A172 (cell line): ENCODE measurements at places on chromosomes 2 and 18.
A peak's percentile ranks its signal among the peaks of the same experiment; 100 is the strongest.

- no peak for DNase-seq
These were observed 30.7 kb upstream of the SLC35F6 start for GRCh38 chr2:26733413-26733812.

- peak; percentile 78 for DNase-seq
These were observed 87.3 kb downstream of the HNRNPLL start for GRCh38 chr2:38515155-38516074.

DNA sequence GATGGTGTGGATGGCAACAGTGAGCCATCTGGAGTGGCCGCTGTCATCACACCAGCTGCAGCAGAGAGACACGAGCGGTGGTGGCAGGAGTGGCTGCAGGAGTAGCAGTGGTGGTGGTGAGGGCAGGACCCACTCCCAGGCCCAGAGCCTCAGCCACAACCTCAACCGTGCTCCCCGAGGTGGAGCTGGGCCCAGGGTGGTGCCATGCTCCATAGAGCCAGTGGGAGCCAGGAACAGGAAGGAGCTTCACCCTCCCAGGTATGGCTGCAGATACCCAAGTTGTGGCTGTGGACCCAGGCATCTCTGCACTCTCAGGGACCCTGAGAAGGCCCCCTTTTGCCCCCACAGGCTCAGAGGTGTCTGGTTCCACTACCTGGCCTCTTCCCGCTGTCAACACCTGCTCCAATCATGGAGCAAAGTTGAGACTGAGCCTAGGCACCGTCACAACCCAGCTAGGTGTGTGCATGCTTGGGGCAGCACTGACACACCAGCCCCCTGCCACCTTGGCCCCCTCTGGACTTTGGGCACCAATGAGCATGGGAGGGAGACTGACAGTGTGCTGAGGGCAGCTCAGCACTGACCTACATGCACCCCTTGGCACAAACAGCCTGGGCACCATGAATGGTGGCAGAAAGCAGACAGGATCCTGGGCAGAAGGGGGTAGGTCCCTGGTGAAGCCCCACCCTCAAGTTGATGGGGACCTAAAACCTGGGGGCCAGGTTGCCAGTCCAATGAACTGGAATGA is 188.9 kb downstream of the NDUFA10 start:
- no peak for DNase-seq

GRCh38 chr18:56003720-56004088 is 415.7 kb upstream of the TCF4 start:
- DNase-seq: no peak

DNA sequence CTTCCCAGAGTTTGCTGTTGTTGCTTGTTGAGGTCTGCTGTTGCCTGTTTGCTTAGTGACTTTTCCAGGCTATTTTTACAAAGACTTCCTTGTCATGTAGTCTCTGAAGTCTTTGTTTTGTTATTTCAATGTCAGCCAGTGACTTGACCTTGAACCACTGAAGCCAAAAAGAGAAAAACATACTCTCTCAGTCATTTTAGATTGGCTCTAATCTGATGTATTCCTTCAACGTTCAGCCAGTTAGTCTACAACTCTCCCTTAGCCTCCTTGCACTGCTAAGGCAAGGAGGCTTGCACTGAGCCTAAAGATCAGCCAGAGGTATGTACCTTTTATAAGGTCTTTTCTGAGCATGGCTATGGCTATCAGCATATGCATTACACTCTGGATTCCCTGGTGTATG is 27.9 kb downstream of the KIAA1328 start:
- DNase-seq: no peak

GRCh38 chr2:143807192-143807591 is 678.0 kb downstream of the ARHGAP15 start:
- no peak for DNase-seq

GRCh38 chr18:48826806-48827205 is 124.0 kb downstream of the SMAD7 start:
- no peak for DNase-seq

DNA sequence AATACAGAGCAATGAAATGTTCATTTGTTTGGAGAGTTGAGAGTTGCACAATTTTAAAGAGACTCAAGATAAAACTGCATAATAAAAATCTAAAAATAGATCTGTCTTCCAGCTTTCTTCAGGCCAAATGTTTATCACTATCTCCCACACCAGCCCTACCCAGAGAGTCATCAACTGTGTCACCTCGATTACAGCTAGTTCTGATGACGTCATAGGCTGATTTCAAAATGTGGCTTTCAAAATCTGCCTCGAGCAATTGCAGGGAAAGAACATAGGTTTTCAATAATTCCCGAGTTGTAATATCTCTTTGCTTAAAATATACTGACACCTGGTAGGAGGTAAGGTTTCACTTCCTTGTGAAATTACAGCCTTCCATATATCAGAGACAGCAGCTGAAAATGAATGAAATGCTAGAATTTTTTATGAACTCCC is 677.6 kb upstream of the ID2 start:
- DNase-seq: peak; percentile 74

- no peak for DNase-seq
These were observed 41.2 kb upstream of the CWC22 start for GRCh38 chr2:180048251-180048650.

DNA sequence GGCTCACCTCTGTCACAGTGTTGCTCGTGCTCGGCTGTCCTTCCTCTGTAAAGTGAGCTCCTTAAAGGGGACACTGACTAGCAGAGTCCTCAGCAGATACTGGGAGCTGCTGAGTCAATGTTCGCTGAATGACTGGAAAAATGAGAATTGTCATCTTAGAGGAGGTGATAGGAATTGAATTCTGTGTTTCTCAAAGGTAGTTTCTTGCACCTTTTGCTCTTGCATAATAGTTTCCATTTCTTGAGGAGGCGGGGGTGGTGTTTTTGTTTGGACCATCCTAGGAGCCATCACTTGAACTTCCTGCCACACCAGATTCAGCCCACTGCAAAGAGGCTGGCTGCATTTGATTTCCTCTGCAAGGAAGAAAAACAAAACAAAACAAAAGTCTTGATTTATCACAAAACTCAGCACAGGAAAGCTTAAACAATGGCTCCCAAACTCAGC is 11.4 kb upstream of the RFX8 start:
- DNase-seq: no peak

DNA sequence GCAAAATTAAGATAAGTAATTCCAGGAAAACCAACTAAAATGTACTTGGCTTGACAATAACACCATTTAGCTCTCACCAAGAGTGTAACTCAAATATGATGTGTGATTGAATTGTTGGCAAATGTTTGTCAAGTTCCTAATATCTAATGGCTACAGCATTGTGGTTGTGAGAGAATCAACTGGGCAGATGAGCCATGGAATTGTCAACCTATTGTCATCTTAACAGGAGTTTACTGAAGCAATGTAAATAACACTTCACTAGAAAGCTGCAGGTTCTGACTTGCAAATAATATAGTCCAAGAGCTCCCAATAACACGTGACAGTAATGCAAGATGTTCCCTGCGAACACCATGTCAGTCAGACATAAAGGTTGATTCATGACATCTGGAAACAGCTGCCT is 495.2 kb upstream of the MEIS1 start:
- no peak for DNase-seq

DNA sequence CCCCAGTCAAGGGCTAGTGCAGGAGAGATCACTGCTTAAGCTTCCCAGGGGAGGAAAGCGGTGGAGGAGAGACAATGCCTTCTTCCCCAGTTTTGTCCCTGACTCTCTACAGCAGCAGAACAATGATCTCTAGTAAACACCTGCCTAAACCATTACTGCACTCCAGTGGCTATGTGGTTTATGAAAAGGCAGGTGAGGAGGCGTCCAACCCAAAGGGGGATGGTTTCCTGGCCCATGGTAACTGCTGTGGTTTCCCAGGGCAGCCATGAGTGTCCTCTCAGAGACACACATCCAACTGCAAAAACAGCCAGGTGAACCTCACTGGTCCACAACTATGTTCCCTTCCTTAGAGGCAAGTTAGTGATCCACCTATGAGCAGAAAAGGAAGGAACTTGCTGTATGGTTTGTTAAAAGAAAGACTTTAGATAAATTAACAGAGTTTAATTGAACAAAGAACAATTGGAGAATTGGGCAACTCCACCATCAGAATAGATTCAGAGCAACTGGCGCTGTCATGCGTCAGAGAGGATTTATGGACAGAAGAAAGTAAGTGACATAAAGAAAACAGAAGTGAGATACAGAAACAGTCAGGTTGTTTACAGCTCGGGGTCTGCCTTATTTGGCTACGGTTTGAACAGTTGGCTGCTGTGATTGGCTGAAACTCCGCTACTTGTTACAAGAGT is 4.8 kb upstream of the TTC39C start:
- no peak for DNase-seq

- no peak for DNase-seq
These were observed 405.8 kb upstream of the CDH2 start for GRCh38 chr18:28582724-28583123.

- no peak for DNase-seq
These were observed 31.9 kb upstream of the GPC1 start for GRCh38 chr2:240403396-240404104.

DNA sequence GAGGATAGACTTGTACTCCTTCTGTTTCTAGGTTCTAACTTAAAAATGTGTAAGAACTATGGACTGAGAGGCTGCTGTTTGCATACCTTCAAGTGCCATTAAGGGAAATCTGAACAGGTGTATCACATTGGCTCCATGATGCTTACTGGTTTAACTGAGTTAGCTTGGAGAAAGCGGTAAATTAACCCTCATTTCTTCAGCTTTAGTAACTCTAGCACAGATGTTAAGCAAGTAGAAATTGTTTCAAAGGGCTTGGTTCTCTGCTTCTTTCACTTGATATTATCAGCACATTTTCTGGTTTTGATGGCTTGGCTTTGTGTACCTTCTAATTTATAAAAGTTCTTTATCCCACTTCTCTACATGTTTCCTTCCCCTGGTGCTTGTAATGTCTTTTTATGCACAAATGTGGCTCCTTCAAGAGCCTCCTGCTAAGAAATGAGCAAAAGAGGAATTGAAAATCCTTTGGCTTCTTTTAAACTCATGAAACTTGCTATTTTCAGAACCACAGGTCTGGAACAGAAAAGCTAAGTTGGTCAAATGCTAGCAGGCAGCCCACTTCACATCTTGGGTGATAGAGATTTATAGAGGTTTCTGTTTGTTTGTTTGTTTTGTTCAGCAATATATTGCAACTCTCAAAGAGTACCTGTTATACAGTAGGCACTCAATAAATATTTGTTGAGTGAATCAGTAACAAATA is 249.9 kb upstream of the THUMPD2 start:
- DNase-seq: no peak

- no peak for DNase-seq
These were observed 24.4 kb downstream of the MPHOSPH10 start for GRCh38 chr2:71154798-71155197.

- DNase-seq: peak; percentile 43
These were observed 35.4 kb downstream of the PTPN18 start for GRCh38 chr2:130391058-130391871.

GRCh38 chr18:3319894-3320454 is 58.0 kb downstream of the MYL12B start:
- DNase-seq: no peak

DNA sequence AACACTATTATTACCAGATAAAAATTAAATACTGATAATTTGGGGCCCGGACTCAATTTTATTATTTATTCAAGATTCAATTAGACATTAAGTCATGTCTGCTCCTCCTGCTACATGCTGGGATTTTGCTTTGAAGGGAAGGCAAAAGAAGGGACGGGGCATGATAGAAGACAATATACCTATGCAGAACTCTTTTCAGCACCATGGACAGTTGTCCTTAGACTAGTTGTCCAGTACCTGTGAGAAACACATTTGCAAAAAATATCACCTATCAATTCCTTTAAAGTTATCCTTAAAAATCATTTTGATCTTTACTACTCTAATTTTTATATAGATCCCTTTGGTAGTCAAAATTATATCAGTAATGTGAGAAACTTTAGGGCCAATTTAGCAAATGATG is 100.2 kb upstream of the SULT1C3 start:
- DNase-seq: peak; percentile 55

DNA sequence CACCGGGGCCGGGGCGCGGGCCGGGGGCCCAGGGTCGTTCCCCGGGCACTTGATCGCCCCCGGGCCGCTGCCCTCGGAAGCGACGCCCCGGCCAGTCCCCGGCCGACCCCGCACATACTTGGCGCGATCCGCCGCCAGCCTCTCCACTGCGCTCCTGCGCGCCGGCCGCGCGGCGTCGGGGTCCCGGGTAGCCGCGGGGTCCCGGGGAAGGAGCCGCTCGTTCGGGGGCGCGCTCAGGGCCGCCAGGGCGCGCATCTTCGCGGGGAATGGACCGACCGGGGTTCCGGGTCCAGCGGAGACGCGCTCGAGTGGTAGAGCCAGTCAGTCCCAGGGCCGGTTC is 204 bp downstream of the FAM110C start:
- no peak for DNase-seq

- DNase-seq: no peak
These were observed 7.9 kb downstream of the RDH14 start for GRCh38 chr2:18552351-18553077.

GRCh38 chr2:74174909-74175308 is 3.8 kb downstream of the MOB1A start:
- DNase-seq: no peak

GRCh38 chr2:217954469-217954868 is 48.3 kb downstream of the TNS1 start:
- DNase-seq: no peak

DNA sequence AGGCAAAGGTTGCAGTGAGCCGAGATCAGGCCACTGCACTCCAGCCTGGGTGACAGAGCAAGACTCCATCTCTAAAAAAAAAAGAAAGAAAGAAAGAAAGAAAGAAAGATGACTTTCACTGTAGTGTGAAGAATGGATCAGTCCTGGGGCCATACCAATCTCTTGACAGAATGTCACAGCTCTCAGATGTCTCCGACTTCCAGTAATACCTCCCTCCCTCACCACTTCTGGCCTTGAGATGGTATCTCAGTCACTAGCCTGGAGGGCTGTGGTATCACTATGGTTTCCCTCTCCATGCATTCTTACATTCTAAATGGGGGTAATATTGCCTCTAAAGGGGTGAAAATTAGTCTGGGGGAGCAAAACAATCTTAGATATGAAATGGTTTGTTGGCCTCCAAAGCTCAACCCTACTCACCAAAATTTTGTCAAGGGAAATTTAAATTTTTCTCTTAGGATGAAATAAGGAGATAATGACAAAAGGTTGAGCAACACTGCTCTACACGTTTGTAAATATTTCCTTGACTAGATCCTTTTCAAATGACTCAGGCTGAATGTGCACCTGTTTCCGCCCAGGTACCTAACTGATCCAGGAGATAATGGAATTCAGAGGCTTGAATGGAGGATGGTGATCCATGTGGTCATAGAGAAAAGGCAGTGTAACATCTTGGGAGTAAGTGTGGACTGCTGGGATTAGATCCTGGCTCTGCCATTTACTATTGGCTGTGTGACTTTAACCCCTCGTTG is 19.9 kb upstream of the SPRED2 start:
- DNase-seq: no peak

DNA sequence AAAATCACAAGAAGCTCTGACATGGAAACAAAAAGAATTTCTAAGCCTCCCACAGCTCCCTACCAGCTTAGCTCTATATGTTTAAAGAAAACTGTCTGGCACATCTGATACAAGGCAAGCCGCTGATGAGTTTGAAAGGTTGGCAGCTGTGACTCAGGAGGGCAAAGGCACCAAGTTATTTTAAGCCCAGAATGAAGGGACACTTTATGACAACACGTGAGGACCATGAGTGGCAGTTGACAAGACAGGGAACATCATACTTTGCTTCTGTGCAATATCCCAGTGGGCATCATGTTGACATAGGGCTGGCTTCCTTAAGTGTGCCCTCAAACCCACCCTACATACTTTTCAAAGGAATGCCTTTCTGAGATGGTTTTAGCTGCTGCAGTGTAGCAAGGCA is 272.9 kb downstream of the CLIP4 start:
- DNase-seq: no peak
